ENCODE measurements at places on chromosomes 7 and 10.

DNA sequence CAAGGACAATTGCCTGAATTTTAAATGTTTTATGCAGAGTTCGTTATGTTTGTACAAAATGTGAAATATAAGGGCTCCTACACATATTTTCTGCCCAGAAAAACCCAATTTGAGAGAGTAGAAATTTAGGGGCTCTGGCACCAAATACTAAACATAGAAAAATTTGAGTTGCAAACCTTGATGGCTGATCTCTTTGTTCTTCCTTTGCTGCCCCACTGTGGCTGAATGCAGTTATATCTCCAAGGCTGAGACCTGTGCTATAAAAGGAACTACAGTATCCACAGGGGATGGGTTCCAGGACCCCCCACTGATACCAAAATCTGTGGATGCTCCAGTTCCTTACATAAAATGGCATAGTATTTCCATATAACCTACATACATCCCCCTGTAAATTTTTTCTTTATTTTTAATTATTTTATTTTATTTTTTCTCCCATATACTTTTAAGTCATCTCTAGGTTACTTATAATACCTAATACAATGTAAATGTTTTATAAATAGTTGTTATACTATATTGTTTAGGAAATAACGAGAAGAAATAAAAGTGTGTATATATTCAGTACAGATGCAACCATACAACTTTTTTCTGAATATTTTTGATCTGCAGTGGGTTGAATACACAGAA lies 22.5 kb downstream of the CFAP43 start:
- DNase-seq: no peak

DNA sequence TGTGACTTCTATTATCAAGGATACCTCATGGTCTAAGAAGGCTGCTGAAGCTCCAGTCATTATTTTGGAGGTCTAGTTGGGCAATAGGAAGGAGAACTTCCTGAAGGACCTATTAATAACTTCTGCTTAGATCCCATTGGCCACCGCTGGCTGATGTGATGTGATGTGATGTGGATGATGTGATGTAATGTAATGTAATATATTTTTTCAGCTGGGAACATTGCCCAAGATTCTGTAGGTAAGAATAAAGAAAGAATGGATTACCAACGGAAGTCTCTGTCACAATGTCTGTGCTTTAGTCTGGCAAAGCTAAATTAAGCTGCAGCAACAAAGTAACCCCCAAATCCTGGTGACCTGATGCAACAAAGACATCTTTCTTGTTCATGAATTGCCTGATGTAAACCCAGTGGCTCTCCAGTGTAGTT lies 233.7 kb downstream of the PTEN start:
- no peak for DNase-seq

GRCh38 chr10:20065814-20066213 lies 249.6 kb downstream of the PLXDC2 start:
- no peak for DNase-seq

- peak; percentile 55 for DNase-seq
These were observed 447.6 kb upstream of the NPVF start for GRCh38 chr7:25675789-25676474.

GRCh38 chr7:81803267-81803666 lies 33.4 kb upstream of the HGF start:
- no peak for DNase-seq

All from LNCaP clone FGC (cell line).